ENCODE measurements at places on chromosomes 5 and 9. TPM values are rescaled to one million over a fixed set of nuclear protein-coding genes. Genes with fewer than 3 reads are reported as not detected.
A peak's percentile ranks its signal among the peaks of the same experiment; 100 is the strongest.

STRBP gene
- total RNA-seq: 113 TPM

EGFL7 gene
- 56.1 TPM for total RNA-seq

- H3K4me1 ChIP-seq: peaks cover 61% of the 10 kb centered on the region
- H3K27ac ChIP-seq: no peak overlapping the region
- DNase-seq: no peak
- H3K4me3 ChIP-seq: peak overlapping the region; percentile 55
- no peaks in the 10 kb centered on the region for H3K36me3 ChIP-seq
Measured at GRCh38 chr5:167575330-167575729, 716.1 kb upstream of the WWC1 start.

- no peaks in the 10 kb centered on the region for H3K36me3 ChIP-seq
- H3K27ac ChIP-seq: no peak overlapping the region
- no peak overlapping the region for H3K4me3 ChIP-seq
- no peaks in the 10 kb centered on the region for H3K27me3 ChIP-seq
- no peak for DNase-seq
Measured at GRCh38 chr5:21594566-21594965, 1258.6 kb downstream of the CDH12 start.

DNA sequence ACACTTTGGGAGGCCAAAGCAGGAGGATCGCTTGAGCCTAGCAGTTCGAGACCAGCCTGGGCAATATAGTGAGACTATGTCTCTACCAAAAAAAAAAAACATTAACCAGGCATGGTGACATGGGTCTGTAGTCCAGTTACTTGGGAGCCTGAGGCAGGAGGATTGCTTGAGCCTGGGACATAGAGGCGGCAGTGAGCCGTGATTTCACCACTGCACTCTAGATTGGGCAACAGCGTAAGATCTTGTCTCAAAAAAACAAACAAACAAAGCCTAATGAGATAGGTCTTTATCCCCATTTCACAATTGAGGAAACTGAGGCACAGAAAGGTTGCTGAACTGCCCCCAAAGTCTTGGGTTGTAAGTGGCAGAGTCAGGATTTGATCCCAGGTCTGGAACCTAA lies 70.5 kb upstream of the RAD23B start:
- DNase-seq: no peak
- H3K4me1 ChIP-seq: peaks cover 10% of the 10 kb centered on the region

DNA sequence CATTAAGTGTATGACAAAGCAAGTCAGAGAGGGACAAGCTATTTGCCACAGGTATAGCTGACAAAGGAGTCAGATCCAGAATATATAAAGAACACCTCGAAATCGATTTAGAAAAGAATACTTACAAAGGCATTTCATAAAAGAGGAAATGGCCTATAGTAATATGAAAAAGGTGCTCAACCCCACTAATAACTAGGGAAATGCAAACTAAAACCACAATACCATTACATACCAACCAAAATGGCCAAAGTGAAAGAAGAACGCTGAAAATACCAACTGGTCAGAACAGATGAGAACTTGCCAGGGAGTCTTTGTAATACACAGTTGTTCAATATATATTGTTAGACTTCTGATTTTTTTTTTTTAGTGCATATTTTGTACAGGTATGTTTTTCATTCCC lies 152.9 kb downstream of the CDC42SE2 start:
- no peaks in the 10 kb centered on the region for H3K36me3 ChIP-seq
- H3K27me3 ChIP-seq: no peaks in the 10 kb centered on the region
- DNase-seq: no peak
- H3K4me3 ChIP-seq: no peak overlapping the region
- no peak overlapping the region for H3K27ac ChIP-seq
- no peaks in the 10 kb centered on the region for H3K4me1 ChIP-seq

TMEM232 gene
- 4.4 TPM for total RNA-seq

DNA sequence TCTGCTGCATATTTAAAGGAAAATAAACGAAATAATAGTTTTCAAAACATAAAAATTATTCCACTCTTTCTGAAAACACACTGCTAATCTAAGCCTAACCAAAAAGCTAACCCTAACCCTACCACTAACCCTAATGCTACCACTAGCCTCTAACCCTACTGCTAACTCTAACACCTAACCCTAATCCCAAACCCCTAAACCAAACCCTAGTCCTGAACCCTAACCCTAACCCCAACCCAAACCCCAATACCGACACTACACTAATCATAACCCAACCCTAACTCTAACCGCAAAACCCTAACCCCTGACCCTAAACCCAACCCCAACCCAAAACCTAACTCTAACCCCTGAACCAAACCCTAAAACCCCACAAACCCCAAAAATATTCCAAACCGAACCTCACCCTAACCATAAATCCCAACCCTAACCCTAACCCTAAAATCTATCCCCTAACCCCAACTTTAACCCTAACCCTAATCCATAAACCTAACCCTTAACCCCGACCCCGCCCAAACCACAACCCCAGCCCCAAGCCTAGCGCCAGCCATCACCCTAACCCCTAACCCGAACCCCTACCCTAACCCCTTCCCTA lies 41.9 kb upstream of the PLEKHG4B start:
- peaks cover 19% of the 10 kb centered on the region for H3K4me1 ChIP-seq
- no peaks in the 10 kb centered on the region for H3K36me3 ChIP-seq
- no peak overlapping the region for H3K27ac ChIP-seq
- H3K27me3 ChIP-seq: peaks cover 89% of the 10 kb centered on the region
- peak overlapping the region; percentile 66 for H3K4me3 ChIP-seq
- DNase-seq: no peak
